AG09309 (cell line): ENCODE measurements at places on chromosomes 11 and 22.

DNA sequence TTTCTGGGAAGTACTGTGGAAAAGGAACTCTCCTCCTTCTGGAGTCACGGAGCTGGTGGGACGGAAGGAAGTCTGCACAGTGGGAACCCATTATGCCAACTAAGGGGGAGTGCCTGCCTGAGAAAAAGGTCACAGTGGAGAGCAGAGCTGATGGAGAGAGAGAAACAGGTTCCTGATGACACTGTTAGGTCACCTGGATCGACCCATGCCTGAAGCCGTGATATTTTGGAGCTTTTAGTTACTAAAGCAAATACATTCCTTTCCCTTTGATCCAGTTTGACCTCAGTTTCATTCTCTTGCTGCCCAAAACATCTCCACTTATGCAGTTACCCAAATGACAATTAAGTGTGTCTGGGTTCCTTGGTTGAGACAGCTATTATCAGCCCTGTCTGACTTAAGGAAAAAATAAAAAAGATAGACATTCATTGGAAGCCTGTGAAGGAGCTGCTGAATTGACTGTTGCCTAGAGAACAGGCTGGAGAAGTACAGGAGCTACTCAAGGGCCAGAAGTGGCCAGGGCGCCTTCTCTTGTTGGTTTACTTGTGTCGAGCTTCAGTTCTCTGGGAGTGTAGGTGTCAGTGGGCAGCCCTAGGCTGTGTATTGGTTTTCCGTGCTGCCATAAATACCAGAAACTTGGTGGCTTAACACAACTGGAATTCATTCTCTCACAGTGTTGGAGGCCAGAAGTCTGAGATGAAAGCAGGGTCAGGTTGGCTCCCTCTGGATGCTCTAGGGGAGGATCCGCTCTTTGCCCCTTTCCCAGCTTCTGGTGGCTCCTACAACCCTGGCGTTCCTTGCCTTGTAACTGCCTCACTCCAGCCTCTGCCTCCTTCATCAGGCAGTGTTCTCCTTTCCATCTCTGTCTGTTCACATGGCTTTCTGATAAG, 13.6 kb downstream of the MRGPRD start:
- no peak for DNase-seq

DNA sequence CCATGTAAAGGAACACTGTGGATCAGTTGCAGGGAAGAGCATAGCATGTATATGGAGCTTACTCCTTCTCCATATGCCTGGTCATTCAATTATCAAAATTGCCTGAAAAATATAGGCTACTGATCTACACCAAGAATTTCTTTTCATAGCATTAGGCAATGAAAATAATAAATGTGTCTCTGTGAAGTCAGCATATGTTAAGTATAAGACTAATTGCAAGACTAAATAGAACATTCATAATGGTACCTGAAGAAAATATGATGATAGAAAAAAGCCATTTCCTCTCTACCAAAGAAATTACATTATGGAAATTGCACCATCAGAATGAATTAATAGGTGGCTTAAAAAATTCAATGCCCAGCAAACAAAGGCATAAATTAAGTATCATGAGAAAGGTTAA, 584.7 kb downstream of the NELL1 start:
- DNase-seq, result no peak

- no peak for DNase-seq
Observed at GRCh38 chr11:128559496-128560103, 27.8 kb downstream of the ETS1 start.

DNA sequence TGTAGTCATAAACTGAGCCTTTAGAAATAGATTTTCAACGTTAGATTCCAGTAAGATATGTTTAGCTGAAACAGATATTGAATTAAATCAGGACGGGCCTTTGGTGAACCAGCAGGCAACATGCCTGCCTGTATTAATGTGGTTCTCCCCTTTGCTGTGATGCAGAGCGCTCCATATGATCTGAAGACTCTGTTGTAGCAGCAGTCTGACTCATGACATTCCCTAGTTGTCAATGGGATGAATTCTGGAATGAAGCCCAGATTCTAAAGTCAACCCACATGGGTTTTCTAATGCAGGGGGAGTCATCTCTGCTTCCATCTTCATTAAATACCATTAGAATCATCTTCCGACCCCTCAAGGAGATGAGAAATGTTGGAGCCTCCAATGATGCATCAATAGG, 864.5 kb downstream of the NTM start:
- DNase-seq, result peak; percentile 29

GRCh38 chr22:20563466-20563906, 56.1 kb downstream of the MED15 start:
- no peak for DNase-seq

GRCh38 chr11:130161441-130162145, 2.0 kb downstream of the ST14 start:
- no peak for DNase-seq

DNA sequence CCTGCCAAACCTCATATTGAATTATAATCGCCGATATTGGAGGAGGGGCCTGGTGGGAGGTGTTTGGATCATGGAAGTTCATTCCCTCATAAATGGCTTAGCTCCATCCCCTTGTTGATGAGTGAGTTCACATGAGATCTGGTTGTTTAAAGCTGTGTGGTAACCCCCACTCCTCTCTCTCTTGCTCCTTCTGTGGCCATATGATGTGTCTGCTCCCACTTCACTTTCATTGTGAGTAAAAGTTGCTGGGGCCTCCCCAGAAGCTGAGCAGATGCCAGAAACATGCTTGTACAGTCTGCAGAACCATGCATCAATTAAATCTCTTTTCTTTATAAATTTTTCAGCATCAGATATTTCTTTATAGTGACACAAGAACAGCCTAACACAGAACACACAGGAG, 929.0 kb upstream of the FAT3 start:
- DNase-seq, result no peak

DNA sequence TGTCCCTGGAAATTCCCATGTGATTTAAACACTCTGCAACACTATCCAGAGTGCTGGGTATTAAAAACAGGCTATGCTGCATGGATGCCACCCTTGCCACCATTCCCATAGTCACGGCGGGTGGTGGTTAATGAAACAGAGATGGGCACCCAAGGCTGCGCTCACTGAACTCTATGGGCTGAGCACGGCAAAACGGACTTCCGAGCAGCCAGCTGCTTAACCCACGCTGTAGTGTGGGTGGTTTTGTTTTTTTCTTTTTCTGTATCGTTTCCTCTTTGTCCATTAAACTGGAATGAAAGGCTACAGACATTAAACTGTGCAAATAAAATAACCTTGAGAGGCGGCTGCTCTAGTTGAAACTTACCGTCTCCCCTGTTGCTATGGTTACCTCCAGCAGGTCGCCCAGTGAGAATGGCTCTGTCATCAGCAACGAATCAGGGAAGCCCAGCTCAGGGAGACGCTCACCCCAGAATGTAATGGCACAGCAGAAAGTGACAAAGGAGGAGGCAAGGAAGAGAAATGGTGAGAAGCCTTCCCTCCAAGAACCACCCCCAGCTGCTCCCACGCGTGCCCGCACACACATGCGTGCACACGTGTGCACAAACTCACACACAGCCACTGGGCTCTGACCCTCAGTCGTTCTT, 102.1 kb downstream of the C11orf91 start:
- DNase-seq, result no peak

GRCh38 chr11:58980159-58980843, 41.0 kb downstream of the GLYATL1 start:
- DNase-seq, result no peak

DNA sequence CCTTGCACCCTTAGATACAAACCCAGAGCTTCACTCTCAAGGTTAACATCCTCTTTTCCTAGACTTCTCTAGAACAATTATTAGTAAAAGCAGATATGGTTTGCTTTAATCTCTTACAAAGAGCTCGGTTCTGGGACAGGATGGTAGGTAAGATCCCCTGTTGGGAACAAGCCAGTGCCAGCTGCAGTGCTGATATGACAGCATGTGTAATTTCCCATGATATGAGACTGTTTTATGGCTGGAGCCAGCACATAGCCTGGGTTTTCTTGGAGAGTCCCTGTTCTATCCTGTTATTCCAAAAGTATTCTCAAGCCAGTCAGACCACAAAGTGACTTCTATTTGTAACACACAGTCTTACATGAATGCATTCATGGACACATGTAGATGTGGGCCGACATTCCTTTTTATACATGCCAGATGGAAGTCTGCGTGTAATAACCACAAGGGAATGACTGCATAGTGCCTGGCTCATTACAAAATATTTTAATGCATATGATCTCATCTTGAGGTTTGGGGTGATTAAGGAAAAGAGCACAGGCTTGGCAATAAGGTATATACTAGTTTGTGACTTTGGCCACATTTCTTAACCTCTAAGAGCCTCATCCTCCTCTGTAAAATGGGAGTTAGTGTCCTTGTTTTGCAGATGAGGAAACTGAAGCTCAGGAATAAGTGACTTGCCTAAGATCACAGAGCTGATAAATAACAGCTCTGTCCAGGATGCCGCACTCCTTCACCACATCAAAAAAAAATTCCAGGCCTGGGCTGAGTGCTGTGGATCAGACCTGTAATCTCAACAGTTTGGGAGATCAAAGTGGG, 21.8 kb downstream of the CLMP start:
- peak; percentile 98 for DNase-seq

GRCh38 chr11:62295504-62295903, 3.4 kb downstream of the SCGB1D4 start:
- no peak for DNase-seq

- no peak for DNase-seq
Observed at GRCh38 chr11:121300972-121301699, 8.6 kb downstream of the SC5D start.

GRCh38 chr11:17699147-17700114, 19.9 kb upstream of the MYOD1 start:
- DNase-seq, result no peak

- DNase-seq, result no peak
Observed at GRCh38 chr11:17736579-17736893, 2.0 kb downstream of the KCNC1 start.

GRCh38 chr11:30326114-30326778, 3.3 kb downstream of the ARL14EP start:
- DNase-seq, result no peak

- DNase-seq, result no peak
Observed at GRCh38 chr11:47373876-47374719, 4.2 kb downstream of the SPI1 start.

DNA sequence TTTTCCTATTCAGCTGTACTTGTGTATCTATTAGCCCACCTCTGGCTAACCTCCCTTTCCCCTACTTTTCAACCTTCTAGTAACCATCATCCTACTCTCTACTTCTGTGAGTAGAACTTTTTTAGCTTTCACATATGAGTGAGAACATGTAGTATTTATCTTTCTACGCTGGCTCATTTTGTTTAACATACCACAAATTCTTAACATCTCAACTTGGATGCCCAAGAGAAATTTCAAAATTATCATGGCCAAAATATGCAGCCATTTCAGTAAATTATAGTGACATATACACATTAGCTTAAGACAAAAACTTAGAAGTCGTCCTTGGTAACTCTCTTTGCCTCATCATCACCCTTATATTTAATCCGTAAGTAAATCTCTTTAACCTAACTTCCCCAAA, 34.7 kb downstream of the LUZP2 start:
- DNase-seq, result no peak

DNA sequence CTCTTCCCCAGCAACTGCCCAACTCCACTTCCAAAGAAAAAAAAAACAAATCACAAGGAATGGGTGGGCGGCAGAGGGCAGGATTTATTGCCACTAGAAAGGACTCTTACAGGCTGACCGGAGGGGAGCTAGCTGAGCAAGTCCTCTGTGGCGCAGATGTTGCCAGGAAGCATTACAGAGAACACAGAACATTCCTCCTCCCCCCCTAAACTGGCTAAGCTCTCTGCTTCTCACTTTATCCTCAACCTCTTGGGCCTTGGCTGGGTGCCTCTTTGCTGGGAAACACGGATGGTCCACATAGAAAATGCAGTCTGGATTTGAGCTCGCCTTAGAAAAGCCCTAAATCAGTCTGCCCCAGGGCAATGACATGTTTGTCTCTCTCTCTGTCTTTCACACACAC, 12.6 kb upstream of the FJX1 start:
- no peak for DNase-seq

DNA sequence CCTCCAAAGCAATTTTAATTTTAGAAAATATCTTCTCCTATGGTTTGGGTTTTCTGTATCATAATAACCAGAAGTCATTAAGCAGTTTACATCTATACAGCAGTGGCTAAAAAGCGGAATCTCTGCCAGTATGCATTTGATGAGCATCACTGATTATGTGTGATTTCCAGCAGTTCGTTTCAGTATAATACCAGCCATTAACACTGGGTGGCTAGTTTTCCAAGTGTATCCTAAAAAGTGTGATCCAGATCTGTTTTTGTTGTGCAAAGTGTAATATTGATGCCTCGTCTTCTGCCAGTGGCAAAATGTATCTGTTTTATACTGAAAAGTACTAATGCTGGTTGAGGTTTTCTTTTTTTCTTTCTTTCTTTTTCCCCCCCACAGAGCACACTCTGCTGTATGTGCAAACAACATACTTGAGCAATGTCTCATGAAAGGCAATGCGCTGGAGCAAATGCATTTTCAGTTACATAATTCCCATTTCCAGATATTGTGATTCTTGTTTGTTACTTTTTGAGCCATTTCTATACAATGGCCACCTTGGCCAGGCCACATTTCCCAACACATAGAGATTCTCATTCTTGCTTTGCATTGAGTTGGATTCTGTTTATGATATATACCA, 64.2 kb downstream of the SLC36A4 start:
- peak; percentile 8 for DNase-seq

GRCh38 chr11:70307176-70307575, 36.7 kb downstream of the PPFIA1 start:
- DNase-seq, result no peak

- DNase-seq, result no peak
Observed at GRCh38 chr11:33735271-33736147, 714 bp downstream of the CD59 start.

- no peak for DNase-seq
Observed at GRCh38 chr11:73547706-73548595, 50.0 kb downstream of the FAM168A start.

DNA sequence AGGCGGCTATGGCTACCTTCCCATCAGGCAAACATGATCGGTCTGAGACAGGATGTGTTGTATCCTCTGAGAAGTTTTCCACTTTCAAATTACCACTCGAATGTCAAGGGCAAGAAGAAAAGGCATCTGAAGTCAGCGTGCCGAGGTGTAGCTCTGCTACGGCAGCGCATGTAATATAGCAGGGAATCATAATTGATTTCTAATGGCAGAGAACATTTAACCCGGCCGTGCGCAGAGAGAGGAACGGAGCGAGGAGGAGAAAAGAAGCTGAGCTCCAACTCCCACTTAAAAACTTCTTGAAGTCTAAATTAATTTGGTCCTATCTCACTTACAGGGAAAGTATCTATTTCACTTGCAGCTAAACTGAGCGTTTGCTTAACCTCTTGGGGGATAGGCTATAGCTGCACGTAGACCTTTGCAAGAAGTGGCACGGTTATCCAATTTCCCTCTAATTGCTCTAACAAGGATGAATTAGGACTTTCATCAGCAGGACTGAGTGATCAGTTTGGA, 137.3 kb upstream of the KIRREL3 start:
- no peak for DNase-seq

GRCh38 chr22:27312966-27313855, 488.3 kb downstream of the MN1 start:
- DNase-seq, result no peak

GRCh38 chr11:65569164-65569972, 909 bp upstream of the ZNRD2 start:
- DNase-seq, result no peak

- DNase-seq, result no peak
Observed at GRCh38 chr11:132719684-132720083, 812.6 kb downstream of the OPCML start.
